NCI-H446 treated with DMSO at 0.1 percent for 48 hours (cell line): ENCODE measurements at places on chromosomes 5 and 9.

DNA sequence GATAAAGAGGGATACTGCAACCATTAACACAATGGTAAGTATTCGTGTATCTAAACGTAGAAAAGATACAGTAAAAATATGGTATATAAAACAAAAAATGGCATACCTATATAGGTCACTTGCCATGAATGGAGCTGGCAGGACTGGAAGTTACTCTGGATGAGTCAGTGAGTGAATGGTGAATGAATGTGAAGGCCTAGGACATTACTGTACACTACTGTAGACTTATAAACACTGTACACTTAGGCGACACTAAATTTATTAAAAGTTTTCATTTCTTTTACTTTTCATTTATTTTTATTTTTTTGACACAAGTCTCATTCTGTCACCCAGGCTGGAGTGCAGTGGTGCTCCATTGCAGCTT is 14.1 kb downstream of the TDRD7 start:
- no peak for DNase-seq

GRCh38 chr5:65832603-65833228 is 93.7 kb upstream of the ERBIN start:
- DNase-seq, result no peak

DNA sequence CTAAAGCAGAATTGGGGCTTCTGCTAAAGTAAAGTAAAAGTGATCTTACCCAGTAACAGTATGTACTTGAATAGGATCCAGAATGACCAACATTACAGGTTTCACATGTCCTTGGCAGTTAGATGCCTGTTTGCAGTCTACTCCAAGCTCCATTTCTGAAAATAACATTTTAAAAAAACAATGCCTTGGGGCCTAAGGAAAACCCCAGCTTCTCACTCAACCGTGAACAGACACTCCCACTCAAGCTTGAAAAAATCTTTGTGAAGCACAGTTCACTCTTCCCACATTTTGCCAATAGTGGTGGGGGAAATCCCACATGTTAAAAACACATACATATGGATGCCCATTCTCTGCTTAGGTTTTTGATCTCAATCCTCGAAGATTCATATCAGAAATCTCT is 304.1 kb downstream of the ARRDC3 start:
- no peak for DNase-seq

GRCh38 chr9:88814577-88814976 is 176.7 kb upstream of the S1PR3 start:
- DNase-seq, result no peak

- no peak for DNase-seq
These were observed 262.6 kb upstream of the MAP3K1 start for GRCh38 chr5:56552612-56553268.

- no peak for DNase-seq
These were observed 639.3 kb downstream of the MTRR start for GRCh38 chr5:8508231-8508630.

- DNase-seq, result no peak
These were observed 21.9 kb downstream of the NIM1K start for GRCh38 chr5:43213951-43214350.

- DNase-seq, result no peak
These were observed 29.9 kb downstream of the JADE2 start for GRCh38 chr5:134555223-134555889.

DNA sequence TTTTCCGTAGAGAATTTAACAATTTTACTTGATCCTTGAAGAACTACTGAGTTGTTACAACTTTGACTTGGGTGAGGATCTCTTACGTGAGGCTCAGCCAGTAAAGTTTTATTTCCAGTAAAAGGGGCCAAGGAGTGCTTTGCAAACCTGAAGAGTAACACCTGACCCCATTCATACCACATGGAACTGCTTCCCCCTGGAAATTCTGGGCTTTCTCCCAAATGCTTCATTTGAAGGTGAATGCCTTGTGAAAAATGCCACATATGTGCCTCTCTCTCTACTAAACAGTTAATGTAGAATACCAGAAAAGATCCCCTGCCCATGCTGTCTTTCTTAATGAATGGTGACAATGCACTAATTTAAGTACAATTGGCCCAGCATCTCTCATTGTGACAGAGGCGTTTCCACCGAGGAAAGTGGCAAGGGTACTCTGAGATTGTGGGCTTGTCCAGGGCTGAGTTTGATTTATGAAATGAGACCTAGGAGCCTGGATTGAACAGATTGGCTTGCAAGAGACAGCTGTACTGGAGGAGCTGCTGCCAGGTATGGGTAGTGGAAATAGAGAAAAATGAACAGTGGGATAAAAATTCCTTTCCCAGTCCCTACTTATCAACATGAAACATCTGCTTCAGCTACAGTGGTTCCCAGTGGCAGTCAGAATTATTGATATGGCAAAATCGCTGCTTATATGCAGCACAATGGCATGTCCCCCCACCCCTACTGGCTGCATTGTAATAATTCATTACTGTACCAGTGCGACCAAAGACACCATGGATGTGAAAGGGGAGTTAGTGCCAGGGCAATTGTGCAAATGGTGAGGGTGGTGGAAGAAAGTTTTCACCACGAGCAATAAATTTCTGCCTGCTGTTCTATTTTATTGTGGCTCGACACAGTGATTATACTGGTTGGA is 843.7 kb upstream of the WWC1 start:
- no peak for DNase-seq

- no peak for DNase-seq
These were observed 8.1 kb downstream of the CCDC180 start for GRCh38 chr9:97315550-97315949.

- no peak for DNase-seq
These were observed 31.6 kb downstream of the DAB2IP start for GRCh38 chr9:121682926-121683515.

- no peak for DNase-seq
These were observed 1.2 kb downstream of the ARRDC1 start for GRCh38 chr9:137606734-137607138.

DNA sequence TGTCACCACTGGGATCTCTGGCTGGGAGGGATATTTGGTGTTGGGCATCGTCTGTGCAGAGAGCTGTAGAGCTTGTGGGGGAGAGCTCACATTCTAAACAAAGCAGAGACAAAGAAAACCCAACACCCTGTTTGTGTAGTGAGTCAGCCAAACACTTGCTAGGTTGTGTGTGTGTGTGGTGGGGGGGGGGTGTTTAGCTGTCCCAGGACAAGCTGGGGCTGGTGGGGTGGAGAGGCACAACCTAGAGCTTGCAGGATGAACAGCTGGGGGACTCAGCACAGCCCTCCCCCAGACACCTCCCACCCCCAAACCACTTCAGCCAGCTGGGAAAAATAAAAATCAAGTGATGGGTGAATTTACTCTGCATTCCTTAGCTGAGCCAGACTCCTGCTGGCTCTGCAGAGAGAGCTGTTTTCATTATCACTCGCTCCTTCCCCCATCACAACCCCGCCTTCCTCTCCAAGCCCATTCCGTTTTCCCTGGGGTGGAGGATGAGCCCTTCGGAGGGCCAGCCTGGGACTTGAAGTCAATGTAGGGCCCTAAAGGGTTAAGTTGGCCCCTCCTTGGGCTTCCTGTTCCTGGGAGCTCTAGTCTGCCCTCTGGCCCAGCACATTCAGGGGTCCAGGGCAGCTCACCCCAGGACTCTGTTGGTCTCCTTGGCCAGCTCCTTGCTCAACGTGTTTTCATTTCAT is 2.6 kb downstream of the OLFML2A start:
- no peak for DNase-seq

DNA sequence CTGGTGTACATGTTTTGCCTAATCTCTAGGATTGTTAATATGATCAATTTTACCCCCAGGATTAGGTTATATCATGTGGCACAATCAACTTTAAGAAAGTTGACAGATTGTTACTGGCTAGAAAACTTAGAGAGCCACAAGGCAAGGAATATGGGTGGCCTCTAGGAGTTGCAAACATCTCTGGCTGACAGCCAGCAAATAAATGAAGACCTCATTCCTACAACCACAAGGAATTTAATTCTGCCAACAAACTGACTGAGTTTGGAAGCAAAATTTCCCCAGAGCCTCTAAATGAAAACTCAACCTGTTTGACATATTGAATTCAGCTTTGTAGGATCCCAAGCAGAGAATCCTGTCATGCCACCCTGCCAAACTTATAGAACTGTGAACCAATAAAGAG is 196.4 kb upstream of the PTGER4 start:
- no peak for DNase-seq

GRCh38 chr9:27337833-27338526 is 41.0 kb upstream of the EQTN start:
- DNase-seq, result no peak

DNA sequence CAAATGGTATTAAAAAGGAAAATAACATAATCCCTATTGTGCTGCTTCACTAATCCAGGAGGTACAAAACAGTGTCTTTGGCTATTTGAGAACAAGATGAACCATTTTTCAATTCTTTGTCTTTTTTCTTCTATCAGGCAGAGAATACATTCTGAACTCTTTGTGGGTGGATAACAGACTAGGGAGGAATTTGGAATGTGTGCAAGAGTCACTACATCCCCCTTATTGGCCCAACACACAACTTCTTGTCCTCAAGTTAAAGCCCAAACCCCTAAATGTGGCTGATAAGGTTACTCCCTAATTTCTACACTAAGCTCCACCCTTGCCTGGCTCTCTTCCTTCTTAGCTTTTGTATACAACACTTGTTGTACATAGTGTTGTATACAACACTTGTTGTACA is 342.7 kb upstream of the RFX3 start:
- no peak for DNase-seq

GRCh38 chr9:36725777-36726356 is 153.2 kb downstream of the MELK start:
- no peak for DNase-seq

- no peak for DNase-seq
These were observed 110.7 kb downstream of the PDE4D start for GRCh38 chr5:59782856-59783255.

DNA sequence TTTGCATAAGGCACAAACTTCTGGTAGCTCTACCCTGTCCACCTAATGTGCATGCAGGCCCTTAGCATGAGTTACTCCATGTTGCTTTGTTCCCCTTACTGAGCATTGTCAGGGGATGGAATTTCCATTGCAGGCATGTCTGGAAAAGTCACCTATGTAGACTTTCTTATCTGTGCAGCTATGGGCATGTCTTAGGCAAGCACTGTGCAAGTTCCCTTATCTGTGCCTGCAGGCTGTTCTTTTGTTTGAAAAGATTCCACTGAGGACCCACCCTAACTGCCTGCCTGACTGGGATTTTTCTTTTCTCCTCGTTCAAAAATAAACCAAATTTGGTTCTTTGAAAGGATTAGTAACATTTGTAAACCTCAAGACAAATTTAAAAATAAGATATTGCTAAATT is 587.0 kb downstream of the CDH18 start:
- DNase-seq, result no peak
